ENCODE measurements at places on chromosomes 6 and 20.
A peak's percentile ranks its signal among the peaks of the same experiment; 100 is the strongest.

- no peak for DNase-seq
Observed at GRCh38 chr6:123848347-123848746, 44.7 kb downstream of the NKAIN2 start.

DNA sequence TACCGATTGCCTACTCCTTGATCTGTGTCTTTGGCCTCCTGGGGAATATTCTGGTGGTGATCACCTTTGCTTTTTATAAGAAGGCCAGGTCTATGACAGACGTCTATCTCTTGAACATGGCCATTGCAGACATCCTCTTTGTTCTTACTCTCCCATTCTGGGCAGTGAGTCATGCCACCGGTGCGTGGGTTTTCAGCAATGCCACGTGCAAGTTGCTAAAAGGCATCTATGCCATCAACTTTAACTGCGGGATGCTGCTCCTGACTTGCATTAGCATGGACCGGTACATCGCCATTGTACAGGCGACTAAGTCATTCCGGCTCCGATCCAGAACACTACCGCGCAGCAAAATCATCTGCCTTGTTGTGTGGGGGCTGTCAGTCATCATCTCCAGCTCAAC, 13.5 kb downstream of the CCR6 start:
- DNase-seq = no peak

- no peak for DNase-seq
Observed at GRCh38 chr20:57968120-57968519, 258.3 kb upstream of the PMEPA1 start.

DNA sequence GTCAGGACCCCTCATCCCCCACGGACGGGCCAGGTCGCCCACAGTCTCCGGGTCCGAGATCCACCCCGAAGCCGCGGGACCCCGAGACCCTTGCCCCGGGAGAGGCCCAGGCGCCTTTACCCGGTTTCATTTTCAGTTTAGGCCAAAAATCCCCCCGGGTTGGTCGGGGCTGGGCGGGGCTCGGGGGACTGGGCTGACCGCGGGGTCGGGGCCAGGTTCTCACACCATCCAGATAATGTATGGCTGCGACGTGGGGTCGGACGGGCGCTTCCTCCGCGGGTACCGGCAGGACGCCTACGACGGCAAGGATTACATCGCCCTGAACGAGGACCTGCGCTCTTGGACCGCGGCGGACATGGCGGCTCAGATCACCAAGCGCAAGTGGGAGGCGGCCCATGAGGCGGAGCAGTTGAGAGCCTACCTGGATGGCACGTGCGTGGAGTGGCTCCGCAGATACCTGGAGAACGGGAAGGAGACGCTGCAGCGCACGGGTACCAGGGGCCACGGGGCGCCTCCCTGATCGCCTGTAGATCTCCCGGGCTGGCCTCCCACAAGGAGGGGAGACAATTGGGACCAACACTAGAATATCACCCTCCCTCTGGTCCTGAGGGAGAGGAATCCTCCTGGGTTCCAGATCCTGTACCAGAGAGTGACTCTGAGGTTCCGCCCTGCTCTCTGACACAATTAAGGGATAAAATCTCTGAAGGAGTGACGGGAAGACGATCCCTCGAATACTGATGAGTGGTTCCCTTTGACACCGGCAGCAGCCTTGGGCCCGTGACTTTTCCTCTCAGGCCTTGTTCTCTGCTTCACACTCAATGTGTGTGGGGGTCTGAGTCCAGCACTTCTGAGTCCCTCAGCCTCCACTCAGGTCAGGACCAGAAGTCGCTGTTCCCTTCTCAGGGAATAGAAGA, 978 bp downstream of the HLA-A start:
- peak; percentile 23 for DNase-seq

GRCh38 chr6:162056745-162057144, 670.8 kb downstream of the PRKN start:
- DNase-seq = no peak

GRCh38 chr6:27477318-27478013, 4.6 kb upstream of the ZNF184 start:
- DNase-seq = no peak

DNA sequence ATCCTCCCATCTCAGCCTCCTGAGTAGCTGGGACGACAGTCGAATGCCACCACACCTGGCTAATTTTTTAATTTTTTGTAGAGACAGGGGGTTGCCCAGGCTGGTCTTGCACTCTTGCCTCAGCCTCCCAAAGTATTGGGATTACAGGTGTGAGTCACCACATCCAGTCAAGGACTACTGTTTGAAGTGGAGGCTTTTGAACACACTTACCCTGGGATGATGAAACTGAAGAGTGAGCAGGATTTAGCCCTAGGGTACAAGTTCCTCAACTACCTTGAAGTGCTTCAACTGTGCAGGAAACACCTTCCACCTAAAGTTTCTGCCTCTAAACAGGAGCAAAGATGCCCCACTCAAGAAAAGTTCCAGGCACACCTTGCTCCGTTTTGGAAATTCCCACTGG, 15.7 kb upstream of the PARD6B start:
- DNase-seq = no peak

- DNase-seq = no peak
Observed at GRCh38 chr6:4607793-4608192, 168.4 kb upstream of the CDYL start.

DNA sequence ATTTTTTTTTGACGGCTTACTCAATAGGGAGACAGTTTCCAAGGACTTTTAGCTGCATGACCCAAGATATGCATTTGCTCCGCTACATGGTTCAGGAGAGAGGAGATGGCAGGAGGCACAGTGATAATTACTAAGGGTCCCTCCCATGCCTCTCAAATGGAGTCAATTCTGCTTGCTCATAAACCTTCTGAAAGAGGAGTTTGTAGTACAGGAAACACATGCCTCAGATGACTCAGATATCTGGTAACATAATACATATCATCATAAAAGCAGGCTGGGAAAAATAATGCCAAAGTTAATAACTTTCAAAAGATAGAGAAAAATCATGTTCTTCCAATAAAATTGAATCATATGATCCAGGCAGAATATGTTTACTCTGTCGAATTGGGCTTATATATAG, 97.6 kb upstream of the DEFB112 start:
- DNase-seq = no peak

- DNase-seq = no peak
Observed at GRCh38 chr20:13322198-13322597, 101.1 kb downstream of the ISM1 start.

GRCh38 chr6:53360093-53360912, 11.6 kb upstream of the ELOVL5 start:
- DNase-seq = no peak

DNA sequence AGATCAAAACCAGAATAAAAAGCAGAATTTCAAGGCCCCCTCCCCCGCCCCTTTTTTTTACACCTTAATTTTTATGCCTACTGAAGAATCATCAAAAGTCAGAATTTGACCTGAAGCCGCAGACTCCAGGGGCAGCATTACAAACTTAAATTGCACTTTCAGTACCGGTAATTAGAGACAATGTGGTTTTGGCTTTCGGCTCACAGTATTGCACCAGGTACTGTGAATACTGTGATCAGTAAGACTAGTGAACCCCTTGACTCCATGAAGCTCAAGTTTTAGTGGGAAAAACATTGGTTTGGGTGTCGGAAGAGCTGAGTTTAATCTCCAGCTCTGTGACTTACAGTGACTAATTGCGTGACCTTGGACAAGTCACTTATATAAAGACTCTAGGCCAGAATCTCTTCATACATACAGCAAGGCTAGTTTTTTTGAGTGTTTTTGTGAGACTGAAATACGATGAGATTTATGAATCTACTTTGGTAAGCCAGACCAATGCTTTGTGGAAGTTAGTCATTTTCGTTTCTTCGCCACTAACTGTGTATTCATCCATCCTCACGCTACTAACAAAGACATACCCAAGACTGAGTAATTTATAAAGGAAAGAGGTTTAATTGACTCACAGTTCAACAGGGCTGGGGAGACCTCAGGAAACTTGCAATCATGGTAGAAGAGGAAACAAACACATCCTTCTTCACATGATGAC, 114.7 kb downstream of the SASH1 start:
- no peak for DNase-seq

- no peak for DNase-seq
Observed at GRCh38 chr6:30640481-30640880, 6.5 kb upstream of the C6orf136 start.

DNA sequence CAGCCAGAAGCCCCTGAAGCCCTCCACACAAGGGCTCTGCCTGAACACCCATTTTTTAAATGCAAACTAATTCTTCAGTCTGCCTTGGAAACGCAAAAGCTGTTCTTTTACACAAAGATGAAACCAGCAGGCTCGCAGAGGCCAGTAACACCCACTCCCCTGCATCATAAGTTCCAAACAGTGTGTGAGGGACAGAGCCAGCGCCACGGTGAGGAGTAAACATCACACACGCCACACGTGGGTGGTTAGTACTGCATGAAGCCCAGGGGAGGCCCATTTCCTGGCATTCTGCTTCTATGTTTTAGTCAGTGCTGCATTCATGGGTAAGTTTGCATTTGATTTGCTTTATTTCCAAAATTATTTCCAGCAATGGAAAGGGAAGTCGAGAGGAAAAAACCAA, 217.7 kb upstream of the RIN2 start:
- DNase-seq = no peak

DNA sequence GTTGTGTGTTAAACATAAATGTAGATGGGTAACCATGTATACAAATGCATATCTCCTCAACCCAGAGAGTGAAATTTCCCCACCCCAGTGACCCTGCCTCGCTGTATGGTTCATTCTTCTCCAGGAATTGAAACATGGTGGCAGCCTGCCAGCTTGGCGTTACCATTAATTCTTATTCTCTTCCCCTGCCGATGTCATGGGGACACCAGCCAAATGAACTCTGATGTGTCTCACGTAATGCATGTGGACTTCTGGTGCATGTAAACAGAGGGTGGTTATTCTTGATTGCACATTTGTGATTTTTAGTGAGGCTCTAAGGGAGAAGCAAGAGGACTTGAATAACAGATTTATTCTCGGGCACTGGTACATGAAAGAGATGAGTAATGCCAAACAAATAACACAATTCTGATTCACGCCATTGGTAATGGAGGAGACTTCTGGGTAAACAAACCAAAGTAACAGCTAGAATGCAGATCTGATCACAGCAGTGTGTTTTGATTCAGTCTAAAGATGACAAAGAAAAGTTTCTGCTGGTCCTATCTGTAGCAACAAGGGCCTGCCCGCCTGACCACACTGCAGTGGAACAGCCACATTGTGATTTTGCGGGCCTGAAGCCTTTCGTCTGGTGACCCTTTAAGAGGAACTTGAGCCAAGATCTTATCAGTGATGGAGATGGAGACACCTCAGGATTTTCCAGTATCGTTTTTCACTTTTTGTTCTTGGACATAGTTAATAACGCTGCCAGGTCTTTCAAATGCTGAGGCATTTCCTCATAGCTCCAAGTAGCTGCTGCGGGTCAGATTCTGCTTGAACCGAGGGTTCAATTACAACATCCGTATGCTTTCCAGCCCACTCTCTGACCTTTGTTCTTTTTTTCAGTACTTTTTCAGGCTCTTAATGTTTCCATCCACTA, 171.8 kb upstream of the AKAP12 start:
- no peak for DNase-seq

DNA sequence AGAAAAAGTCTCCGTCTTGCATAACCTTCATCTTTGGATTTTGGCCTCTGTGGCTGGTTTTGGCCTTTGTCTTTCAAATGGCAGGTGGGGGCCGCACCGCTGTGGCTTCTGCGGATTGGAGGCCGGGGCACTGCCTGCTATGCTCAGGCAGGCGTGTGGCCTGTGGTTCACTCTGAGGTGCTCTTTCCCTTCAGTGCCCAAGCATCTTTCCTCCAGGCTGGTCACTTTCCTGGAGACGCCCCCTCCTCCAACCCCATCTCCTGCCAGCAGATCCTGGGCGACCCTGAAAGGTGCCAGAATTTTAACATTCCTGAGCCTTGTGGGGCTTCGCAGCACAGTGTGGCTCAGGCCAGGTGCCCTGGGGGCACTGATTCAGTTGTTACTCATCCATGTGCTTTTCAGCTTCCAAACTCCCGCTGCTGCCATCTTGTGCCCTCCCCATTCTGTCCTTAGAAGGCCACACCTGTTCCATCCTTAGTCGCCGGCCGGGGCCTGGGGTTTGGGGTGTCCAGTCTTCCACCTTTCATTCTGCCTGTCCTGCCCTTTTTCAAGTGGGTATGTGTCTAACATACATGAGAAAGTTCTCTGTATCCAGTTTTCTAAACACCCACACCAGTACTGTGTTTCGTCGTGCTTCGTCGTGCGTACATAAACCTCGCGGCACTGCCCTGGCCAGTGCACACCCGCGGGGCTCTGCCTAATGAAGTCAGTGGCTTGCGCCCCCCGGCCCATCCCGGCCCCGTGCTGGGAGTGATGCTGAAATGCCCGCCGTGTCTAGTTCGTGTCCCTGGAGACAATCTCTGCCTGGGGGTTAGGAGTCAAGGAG, 12.1 kb downstream of the SS18L1 start:
- no peak for DNase-seq

- DNase-seq = peak; percentile 64
Observed at GRCh38 chr6:22062807-22063408, 233.9 kb downstream of the PRL start.

DNA sequence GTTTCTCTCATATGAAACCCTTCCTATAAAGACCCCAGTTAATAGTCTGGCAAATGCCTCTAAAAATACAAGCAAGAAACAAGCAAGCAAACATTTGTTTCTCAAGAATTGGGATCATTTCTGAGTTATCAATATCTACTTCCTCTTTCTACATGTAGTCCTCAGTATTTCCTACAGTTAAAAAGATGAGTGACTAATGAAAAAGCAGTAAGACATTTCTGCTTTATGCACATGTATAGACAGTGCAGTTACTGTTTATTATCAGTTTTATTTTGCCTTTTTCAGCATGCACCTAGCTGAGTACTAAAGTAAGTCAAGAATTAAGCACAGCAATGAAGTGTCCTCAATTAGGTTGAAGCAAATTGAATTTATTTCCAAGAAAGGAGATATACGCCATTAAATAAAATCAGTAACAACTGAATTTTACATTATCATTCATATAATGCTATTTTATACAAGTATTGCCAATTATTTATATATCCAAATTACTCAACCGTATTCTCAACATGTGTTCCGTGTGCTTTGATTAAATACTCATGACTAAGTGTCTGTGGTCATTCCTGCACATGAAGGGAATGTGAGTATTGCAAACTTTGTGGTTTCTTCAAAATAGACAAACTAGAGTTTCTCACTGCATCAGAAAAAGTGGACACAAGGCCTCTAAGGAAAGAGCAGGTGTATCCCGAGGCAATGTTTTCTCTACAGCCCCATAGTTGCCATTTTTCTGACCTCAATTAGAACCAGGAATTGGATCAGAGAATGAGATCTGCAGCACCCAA, 159.3 kb upstream of the MARCKS start:
- DNase-seq = no peak

GRCh38 chr6:145811741-145812140, 2.9 kb downstream of the FBXO30 start:
- no peak for DNase-seq

DNA sequence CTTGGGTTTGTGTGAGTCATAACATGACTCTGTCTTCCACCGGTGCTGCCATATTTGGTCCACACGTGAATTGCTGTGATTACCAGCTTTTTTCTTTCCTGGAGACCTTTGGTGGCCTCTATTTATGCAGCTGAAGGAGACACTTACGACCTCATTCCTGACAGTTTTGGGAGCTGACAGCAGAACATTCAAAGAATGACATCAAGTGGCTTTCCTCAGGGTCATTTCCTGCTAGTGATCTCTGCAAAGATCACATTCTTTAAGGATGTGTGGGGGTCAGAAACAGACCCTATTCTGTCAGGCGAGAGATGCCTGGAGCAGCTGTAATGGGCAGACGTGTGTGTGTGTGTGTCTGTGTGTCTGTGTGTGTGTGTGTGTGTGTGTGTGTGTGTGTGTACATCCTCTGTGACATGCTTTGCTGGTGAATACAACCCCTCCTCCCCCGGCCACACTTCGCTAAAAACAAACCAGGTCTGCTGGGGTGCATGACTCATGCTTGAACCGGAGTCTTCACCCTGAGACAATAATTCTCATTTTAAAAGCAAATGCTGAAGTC, 115.6 kb downstream of the TMEM170B start:
- no peak for DNase-seq
